Stimulated activated naive CD8-positive, alpha-beta T cell treated with anti-CD3 and anti-CD28 coated beads, Interleukin-15, Interleukin-2, amounts not matched to agents 100 U/mL and 50 U/mL, for 24 hours (primary cell): ENCODE measurements at places on chromosomes 2 and 18.

GRCh38 chr2:172091761-172092566 is 6.7 kb downstream of the DLX1 start:
- no peak for DNase-seq

DNA sequence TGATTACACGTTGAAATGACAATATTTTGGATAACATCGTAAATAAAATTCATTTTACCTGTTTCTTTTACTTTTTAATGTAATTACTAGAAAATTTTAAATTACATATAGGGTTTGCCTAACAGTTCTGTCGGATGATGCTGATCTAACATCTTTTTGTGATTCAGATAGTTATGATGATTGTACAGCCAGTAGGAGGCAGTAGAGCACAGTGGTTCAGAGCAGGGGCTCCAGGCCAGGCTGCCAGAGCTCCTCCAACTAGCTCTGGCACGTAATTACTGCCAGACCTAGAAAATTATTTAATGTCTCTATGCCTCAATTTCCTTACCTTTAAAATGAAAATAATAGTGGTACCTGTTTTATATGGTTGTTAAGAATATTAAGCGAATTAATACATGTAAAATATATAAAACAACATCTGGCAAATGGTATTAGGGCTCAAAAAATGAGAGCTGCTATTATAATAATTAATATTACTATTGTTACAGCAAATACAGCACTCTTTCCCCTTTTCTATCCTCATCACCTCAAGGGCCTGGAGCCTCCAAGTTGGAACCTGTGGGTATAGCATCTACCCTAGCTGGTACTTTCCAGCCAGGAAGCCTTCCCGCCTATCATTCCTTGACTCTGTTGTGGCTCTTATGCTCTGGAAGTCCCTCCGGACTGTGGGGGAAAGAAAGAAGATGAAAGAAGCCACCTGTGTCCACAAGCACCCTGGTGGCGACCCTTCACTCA is 47.7 kb upstream of the PLA2R1 start:
- peak; percentile 51 for DNase-seq

DNA sequence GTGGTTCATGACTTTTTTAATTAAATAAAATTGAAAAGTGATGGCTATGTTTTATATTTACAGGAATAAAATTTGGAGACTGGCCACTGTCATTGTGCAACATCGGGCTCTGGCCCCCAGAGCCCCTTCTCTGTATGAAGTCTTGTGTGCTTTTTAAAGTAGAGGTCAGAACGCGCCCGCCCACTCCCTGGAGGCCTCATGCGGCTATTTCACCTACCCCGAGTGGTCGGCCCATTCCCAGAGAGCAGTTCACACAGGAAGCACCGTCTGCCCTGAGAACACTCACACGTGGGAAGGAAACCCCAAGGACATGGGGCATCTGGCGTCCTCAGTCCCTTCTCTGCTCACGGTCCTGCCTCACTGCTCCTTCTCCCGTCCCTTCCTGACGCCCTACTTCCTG is 296.9 kb upstream of the SALL3 start:
- no peak for DNase-seq

DNA sequence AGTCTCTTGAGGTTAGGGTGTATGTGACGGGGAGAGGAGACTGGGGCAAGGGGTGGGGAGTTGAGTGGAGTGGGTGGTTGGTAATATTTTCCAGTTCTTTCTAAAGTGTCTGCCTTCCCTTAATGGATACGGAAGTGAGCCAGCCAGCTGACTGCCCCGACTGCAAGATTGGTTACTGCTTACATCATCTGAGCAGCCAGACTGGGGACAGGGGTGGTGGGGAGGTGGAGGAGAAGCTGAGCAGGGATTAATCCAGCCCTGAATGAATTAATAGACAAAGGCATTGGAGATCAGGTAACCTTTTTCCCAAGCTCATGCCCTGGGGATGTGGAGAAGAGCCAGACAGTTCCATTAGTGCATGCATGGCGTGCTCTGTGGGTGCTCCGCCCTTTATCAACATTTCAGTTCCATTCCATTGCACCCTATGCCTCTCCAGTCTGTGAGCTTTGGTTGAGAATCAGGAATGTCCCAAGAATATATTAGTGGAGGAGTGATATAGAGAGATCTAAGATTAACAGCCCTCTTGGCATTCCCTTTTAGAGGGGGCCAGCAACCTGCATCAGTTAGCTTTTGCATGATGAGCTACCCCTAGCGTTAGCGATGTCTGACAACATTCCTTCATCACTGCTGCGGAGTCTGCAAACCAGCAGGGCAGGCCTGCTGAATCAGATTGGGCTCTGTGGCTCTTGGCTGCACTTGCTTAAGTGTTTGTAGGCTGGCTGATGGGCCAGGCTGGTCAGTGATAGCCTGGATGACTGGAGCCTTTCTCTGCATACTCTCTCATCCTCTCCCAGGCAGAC is 67.4 kb downstream of the TNP1 start:
- DNase-seq, result no peak

- no peak for DNase-seq
These were observed 482.7 kb upstream of the SETBP1 start for GRCh38 chr18:44197832-44198611.

DNA sequence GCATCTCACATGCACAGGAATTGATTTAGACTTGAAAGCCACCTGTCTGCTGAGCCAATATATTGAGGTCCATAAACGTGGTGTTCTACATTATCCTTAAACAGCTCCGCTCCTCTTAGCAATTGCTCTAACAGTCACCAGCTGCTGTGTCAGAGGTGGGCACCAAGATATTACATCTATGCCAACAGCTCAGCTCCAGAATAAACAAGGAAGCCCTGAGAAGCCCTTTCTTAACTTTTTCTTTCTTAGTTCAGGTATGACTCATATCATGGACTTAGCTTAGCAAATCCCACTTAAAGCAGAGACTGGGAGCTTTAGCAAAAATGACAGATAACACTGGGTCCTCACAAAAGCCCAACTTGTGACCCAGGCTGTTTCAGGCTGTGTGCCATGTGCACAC is 436.6 kb downstream of the IRS1 start:
- DNase-seq, result no peak

GRCh38 chr2:201448701-201449100 is 2.6 kb downstream of the TRAK2 start:
- DNase-seq, result no peak

- DNase-seq, result no peak
These were observed 51.3 kb downstream of the C2orf76 start for GRCh38 chr2:119315241-119315925.

DNA sequence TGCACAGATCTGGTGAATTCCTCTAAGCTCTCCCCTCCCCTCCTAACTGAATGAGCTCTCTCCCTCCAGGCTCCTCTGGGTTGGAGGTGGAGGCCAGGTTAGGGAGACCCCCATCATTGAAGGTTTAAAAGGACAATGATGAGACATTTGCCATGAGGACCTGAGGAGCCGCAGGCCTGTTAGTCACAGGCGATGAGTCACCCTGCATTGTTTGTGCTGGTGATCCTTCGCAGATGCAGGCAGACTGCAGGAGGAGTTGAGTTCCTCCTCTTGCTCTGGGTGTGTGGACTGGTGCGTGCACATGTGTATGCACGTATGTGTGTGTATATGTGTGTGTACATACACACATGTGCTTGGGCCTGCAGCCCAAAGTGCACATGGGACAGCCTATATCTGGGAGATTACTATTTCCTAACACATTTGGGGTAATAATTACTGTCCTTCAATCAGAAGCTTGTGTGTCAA is 42.0 kb downstream of the MCFD2 start:
- peak; percentile 57 for DNase-seq

GRCh38 chr18:9973470-9973869 is 59.7 kb downstream of the VAPA start:
- DNase-seq, result no peak

DNA sequence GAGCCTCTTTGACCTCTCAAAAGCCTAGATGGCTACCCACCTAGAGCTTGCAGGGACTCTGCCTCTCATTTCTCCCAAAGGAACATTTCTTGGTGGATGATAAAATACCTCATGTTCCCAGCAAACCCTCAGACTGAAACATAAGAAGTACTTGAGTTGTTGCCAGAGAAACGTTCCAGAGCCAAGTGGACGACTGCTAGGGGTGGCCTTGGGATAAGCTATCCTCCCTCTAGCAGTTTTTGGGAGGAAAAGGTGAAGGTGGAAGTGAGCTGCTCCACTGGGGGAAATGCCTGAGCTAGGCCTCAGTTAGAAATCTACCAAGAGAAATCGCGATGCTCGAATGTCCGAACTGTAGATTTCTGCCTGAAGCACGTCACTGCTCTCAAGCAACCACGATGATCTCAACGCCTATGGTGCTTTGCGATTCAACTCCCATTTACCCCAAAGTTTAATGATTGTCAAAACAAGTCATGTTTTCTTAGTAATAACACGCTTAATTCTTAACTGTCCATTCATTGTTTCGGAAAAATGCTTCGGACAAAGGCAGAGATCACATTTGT is 91.5 kb downstream of the CCBE1 start:
- DNase-seq, result no peak

GRCh38 chr18:24986666-24987302 is 365.2 kb downstream of the ZNF521 start:
- no peak for DNase-seq

DNA sequence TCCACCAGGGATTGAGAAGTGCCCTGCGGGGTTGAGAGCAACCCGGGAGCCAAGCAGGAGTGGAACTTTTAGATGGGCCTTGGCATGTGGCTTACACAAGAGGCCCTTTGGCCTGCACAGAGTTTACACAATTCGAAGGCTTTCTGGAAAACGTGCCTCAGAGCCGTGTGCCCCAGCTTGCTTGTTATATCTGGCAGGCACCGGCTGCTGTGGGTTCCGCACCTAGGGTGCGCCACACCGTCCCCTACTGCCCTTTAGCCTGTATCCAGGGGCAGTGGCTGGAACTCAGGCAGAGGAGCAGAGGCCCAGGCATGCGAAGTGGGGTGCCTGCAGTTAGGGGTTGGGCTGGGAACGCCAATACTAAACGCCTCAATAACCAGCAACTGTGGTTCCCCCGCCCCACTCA is 32.9 kb upstream of the EDAR start:
- no peak for DNase-seq

DNA sequence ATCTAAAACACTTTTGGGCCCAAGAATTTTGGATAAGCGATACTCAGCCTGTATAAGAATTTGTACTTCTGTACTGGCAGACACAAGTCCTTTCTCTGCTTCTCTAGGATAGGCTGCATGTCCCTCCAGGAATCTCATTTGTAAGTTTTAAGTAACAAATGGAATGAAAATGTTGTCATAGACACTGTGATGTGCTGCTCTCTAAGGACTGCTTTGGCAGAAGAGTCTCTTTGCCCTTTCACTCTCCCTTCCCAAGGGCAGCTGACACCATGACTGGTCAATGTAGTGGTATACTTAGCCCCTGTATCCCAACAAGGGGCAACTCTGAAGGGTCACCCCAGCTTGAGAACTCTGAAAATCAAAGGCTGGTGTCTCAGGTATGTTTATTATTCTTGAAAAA is 27.3 kb downstream of the PLA2R1 start:
- DNase-seq, result no peak

DNA sequence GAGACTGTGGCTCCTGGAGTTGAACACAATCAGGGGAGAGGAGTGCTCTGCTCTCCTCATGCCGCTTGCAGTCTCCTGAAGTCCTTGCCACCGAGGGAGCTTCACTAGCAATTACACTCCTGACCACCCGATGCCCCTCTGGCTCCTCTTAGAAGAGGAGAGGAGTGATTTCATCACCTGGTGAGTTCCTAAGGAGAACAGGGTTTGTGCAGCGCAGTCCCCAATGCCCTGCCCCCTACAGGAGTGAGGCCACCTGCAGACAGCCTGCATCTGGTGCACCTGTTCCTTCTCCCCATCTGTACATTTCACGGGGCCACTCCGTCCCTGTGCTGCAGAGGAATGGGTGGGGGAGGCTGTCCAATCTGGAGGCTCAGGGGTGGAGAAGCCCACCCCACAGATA is 267.2 kb downstream of the HRH4 start:
- DNase-seq, result no peak

DNA sequence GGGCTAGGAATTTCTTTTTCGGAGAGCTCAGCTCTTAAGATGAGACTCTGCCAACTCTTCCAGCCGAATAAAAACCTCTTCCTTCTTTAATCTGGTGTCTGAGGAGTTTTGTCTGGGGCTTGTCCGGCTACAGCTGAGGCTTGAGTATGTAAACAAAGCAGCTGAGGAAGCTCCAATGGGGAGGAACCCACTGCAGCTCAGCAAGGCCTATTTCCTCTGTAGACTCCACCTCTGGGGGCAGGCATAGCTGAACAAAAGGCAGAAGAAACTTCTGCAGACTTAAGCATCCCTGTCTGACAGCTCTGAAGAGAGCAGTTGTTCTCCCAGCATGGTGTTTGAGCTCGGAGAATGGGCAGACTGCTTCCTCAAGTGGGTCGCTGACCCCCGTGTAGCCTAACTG is 838.7 kb downstream of the CCDC85A start:
- no peak for DNase-seq

- no peak for DNase-seq
These were observed 136.1 kb downstream of the TMEM200C start for GRCh38 chr18:5759194-5759593.

DNA sequence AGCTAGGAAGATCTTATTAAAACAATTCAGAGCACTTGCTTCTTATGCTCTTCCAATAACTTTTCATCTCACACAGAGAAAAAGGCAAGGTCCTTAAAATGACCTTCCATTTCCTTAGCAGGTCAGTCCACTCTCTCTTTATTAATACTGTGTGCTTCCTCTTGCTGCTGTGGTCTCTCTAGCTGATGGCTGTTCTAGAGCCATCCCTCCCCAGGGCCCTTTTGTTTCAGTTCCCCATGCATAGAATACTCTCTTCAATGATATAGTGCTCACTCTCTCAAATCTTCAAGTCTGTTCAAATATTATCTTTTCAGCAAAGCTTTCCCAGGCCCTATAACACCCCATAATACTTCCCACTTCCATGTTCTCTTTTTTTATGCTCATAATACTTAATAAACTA is 469.3 kb downstream of the METTL4 start:
- no peak for DNase-seq

GRCh38 chr2:12835733-12836132 is 119.0 kb downstream of the TRIB2 start:
- no peak for DNase-seq

- DNase-seq, result no peak
These were observed 1923.0 kb upstream of the PIK3C3 start for GRCh38 chr18:40032076-40032475.

GRCh38 chr2:232420463-232421188 is 14.0 kb downstream of the ALPG start:
- peak; percentile 33 for DNase-seq

- DNase-seq, result peak; percentile 49
These were observed 273.3 kb downstream of the NDUFA10 start for GRCh38 chr2:239751679-239752355.

- no peak for DNase-seq
These were observed 102.9 kb downstream of the NFATC1 start for GRCh38 chr18:79498662-79499061.

DNA sequence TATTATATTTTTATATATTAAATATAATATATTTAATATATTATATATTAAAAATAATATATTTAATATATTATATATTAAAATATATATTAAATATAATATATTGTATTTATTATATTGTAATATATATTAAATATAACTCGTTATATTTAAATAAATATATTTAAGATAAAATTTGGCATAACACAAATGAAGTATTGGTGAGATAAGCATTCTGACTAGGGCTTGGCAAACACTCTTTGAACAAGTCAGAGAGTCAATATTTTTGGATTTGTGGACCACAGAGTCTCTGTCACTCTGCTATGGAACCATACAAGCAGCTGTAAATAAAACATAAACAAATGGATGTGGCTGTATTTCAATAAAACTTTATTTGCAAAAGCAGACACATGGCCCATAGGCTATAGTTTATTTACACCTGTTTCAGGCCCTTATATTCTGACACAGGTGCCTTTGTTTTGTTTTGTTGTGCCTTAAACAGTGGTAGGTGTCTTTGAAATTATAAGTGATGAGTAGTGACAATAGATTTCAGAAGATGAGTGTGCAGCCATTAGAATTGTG is 190.1 kb downstream of the EPHA4 start:
- no peak for DNase-seq
